ENCODE measurements at places on chromosomes 2 and 18. TPM values are rescaled to one million over a fixed set of nuclear protein-coding genes. Genes with fewer than 3 reads are reported as not detected.

The SERPINB10 gene
- total RNA-seq, result not detected

The OSR1 gene
- not detected for total RNA-seq

The DIS3L2 gene
- 17.2 TPM for total RNA-seq

The RTN4 gene
- total RNA-seq, result 304 TPM

The ST6GAL2 gene
- not detected for total RNA-seq
